GM23248 (cell line): ENCODE measurements at places on chromosomes 7 and 10. TPM values are rescaled to one million over a fixed set of nuclear protein-coding genes. Genes with fewer than 3 reads are reported as not detected.

GRCh38 chr7:8084836-8085235, 116.2 kb downstream of the GLCCI1 start:
- DNase-seq: no peak

MRLN gene
- polyA plus RNA-seq: not detected in 2 replicates

PRLHR gene
- polyA plus RNA-seq: not detected in 2 replicates

GRCh38 chr10:5629303-5630111, 36.9 kb downstream of the ASB13 start:
- DNase-seq: peak; percentile 81

DNA sequence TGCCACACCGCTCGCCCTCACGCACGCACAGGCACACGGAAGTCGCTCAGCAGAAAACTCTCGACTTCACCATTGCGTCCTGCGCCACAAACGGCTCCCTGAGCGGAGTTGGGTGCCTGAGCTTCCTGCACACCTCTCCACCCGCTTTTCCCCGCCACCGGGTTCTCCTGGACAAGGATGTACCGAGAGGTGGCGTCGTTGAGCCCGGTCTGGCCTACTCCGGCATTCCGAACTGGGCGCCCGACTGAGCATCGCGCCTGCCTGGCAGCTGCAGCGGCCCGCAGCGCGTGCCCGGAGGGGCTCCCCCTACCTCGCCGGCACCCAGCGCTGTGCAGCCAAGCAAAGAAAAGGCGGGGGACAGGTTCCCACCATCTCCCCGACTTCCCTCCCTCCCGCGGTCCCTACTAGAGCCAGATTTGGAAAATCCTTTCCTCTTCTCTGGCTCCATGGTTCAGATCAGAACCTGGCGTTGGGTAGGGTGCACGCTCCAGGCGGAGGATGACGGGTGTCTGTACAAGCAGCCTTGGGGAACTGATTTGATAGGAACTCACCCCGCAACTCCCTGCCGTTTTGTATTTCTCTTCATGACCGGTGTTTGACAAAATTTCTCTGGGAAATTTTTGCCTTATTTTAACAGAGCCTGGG, 1.7 kb downstream of the SORCS3 start:
- peak; percentile 67 for DNase-seq

PTER gene
- 12.6 and 13.4 TPM in 2 replicates for polyA plus RNA-seq

SERPINE1 gene
- 1,537 and 1,563 TPM in 2 replicates for polyA plus RNA-seq

MYPN gene
- polyA plus RNA-seq: 8.8 and 9.2 TPM in 2 replicates

- DNase-seq: peak; percentile 72
Measured at GRCh38 chr7:80699045-80699638, 60.7 kb downstream of the CD36 start.

DNA sequence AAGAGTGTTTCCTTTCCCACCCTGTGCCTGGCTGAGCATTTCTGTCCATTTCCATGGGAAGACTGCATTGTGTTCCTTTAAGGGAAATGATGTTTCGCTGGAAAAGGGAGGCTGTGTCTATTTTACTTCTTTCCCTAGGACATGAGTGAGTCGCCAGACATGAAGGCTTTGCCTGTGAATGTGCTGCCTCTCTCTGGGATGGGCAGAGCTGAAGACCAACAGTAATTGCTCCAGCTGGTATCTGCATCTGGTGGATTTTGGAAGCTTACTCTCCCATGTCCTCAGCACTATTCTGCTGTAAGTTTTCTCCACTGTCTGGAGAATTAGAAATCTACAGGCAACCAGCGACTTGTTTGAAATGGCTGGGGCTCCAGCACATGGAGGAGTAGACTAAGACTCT, 264.6 kb upstream of the BMPER start:
- DNase-seq: peak; percentile 58

GRCh38 chr7:87426160-87426559, 49.3 kb downstream of the ABCB4 start:
- no peak for DNase-seq

GRCh38 chr7:32204361-32205018, 134.3 kb upstream of the PDE1C start:
- peak; percentile 90 for DNase-seq

HGF gene
- polyA plus RNA-seq: 1.5 and 2.3 TPM in 2 replicates

DNA sequence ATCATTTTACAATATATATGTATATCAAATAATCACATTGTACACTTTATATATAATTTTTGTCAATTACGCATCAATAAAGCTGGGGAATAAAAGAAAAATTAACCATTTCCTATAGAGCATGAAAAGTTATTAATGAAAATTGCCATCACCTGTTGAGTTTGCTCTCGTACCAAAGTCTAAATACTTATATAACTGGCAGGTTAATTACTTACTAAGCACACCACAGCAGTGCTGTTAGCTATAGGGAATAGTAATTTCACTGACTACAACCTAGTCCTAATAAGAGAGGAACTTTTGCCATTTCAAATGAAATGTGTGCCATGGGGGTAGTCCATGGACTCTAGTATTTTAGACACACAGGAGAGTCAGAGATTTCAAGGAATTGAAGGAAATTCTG, 176.9 kb upstream of the COL1A2 start:
- no peak for DNase-seq

DNA sequence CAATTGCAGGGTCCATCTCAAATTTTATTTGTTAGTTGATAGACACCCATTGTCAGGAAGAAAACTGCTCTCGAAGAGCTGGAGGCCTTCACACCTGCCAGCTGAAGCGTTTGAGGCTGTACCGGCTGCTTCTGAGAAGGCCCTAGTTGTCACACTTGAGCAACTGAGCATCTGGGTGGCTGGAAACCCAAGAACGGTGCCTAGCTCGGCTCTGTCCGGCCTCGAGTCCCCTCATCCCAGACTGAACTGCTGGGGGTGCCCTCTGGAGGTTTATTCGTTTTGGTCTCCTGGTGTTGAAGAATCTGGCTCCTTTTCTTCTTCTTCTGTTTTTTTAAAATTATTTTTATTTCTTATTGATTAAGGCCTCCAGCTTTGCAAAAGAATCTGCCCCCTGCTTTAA, 59.3 kb upstream of the EXOC6 start:
- DNase-seq: no peak

- DNase-seq: peak; percentile 53
Measured at GRCh38 chr10:132390170-132390920, 6.7 kb upstream of the PWWP2B start.

GRCh38 chr7:7848246-7848645, 120.3 kb upstream of the GLCCI1 start:
- DNase-seq: no peak

GRCh38 chr10:29896053-29896452, 163.3 kb downstream of the JCAD start:
- DNase-seq: peak; percentile 53

- no peak for DNase-seq
Measured at GRCh38 chr10:120205368-120206018, 251.5 kb upstream of the PLPP4 start.
